ENCODE measurements at places on chromosomes 4 and X.

DNA sequence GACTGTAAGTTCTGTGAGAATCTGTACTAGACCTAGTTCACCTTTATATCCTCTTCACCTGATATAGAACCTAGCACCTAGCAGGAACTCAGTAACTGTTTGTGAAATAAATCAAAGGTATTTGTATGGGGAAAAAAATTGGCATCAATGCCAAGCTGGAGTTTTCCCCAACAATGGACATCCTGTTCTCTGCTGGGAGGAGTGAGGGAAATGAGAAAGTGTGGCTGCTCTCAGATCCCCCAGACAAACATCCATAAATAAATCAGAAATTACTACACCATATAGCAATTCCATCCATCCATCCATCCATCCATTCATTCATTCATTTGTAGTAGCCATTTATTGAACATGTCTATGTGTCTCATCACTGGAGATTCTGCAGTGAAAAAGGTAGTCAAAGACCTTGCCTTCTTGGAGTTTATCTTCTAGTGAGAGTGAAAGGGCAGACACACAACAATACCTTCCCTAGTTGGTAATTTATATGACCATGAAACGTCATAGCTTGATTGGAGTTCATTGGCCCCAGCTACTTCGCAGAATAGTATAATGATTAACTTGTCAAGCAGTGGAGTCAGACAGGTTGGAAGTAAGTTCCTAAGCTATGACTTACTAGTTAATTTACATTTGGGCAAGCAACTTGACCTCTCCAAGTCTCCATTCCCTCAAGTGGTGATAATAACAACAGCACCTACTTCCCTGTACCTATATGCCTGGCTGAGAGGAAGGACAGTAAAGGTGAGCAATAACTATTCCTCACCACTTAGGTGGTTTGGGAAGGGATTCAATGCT, 98.7 kb upstream of the KIT start:
- no peak for DNase-seq

DNA sequence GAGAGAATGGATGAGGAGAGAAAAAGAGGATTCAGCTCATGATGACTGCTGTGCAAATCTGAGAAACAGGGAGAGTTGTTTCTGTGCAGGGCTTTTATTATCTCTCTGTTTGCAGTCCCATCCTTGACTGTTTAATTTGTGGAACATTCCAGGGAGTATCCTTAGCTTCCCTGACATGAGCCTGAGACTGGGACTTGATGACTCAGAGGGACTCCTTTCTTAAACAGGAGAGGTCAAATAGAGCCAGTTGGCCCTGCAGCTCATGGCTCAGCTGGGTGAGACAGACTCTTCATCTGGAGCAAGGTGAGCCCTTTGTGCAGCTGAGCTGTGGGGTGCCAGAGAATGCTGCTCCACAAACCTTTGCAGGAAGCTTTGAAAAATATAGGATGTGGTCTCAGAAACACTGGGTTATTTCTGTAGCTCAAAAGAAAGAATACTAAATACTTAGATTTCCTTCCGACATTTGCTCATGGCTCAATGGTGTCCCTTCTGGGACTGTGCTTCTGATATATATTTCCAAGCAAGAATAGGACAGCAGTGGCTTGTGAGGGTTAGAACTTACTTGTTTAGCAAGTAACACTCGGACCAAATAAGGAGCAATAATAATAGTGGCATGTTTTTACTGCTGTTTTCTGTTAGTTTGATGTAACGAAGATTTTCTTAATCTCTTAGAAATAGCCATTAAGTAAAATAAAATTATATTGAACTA, 14.5 kb downstream of the ARHGAP24 start:
- no peak for DNase-seq

DNA sequence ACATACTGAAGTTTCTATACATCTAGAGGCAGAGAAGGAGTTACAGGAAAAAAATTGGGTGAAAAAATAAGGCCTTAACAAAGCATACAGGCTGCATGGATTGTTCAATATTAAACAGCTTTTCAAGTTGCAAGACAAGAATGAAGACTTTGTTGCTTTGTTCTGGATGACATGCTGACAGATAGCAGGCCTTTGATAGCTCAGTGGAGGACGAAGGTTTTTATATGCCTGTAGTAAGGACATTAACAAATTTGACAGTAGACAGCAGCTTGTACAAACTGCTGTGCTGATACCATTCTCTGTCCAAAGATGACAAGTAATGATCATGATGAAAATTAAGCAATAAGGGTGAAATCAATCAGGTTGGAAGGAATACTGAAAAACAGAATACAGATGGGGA, 309.9 kb downstream of the NKX6-1 start:
- DNase-seq = no peak

DNA sequence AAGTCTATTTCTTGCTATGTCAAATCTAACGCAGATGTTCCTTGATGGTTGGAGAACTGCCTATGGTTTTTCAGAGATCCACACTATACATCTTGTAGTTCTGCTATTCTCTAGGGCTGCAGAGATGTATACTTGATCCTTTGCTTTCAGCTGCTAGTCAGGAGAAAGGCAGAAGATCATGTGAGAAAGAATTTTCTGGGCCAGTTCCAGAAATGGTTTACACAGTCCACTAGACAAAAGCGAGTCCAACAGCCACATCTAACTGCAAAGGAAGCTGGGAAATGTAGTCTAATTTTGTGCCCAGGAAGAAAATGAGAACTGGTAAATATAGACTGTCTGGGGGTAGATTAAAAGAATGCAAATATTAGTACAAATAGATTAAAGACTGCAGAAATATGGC, 394.3 kb upstream of the SLIT2 start:
- no peak for DNase-seq

GRCh38 chr4:4791299-4792111, 68.0 kb upstream of the MSX1 start:
- DNase-seq = peak; percentile 44

DNA sequence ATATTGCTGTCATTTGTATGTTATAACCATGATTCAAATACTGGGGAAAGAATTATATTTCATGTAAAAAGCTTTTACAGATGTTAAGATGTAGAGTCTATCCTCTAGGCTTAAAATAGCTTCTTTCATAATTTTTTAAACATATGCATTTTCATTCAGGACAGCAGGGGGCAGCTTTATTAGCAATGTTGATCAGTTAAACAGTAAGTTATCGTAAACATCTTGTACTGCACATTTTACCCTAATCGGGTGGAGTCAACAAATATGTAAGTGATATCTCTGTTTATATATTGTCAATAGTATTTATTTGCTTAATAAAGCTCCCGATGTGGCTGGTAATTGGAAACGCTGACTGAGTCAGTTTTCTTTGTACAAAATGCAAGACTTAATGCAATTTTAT, 142.5 kb upstream of the MED14 start:
- DNase-seq = no peak

DNA sequence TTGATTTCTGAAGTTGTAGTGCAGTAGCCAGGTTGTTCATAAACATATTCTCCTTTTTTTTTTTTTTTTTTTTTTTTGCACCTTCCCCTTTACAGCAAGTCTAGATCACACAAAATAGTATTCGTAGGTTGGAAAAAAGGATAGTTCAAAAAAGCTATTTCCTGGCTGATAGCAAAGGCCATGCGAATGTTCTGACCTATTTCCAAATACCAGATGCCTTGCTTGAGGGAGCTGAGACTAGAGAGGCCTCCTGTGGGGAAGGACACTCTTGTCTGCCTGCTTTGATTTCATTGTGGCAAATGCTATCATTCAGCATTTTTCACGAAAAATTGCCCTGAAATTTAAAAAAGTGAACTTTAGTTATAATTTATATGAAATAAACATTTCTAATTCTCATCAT, 111.4 kb downstream of the MAD2L1 start:
- no peak for DNase-seq

DNA sequence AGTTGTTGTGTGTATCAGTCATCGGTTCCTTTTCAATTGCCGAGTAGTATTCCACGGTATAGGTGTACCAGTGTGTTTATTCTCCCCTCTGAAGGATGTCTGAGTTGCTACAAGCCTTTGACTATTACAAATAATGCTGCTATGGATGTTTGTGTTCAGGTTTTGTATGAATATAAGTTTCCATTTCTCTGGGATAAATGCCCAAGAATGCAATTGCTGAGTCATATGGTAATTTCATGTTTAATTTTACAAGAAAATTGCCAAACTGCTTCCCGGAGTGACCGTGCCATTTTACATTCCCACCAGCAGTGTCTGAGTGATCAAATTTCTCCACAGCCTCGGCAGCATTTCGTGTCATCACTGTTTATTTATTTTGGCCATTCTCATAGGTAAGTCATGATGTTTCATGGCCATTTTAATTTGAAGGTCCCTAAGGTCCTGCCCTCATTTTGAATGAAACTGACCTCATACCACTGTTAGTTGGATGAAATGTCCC, 73.9 kb downstream of the IRF2 start:
- no peak for DNase-seq

DNA sequence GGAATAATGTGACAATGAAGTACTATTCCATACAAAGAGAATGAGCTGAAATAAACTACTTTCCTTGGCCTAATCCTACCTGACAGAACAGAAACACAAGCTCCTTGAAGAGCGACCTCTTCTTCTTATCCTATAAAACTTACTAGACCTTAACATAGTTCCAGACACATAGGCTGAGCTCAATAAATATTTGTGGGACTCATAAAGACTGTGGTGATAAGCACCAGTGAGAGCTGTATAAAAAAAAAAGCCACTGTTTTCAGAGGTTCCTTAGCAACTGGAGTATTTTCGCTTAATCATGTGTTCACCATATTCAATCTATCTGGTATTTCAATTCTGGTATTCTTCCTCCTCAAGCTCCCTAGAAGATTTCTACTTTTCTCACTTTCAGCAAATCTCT, 1129.6 kb downstream of the STPG2 start:
- DNase-seq = no peak

GRCh38 chrX:21949689-21950088, 9.2 kb downstream of the SMS start:
- DNase-seq = no peak

DNA sequence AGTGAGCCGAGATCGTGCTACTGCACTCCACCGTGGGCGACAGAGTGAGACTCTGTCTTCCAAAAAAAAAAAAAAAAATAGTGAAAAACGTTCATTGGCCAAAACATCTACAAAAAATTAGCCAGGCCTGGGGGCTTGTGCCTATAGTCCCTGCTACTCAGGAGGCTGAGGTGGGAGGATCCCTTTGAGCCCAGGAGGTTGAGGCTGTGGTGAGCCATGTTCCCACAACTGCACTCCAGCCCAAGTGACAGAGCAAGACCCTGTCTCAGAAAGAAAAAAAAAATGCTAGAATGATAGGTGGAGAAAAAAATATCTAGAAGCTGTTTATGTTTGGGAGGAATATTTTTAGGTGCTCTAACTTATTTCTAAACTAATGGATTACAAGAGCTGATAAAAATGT, 14.9 kb downstream of the SPRY1 start:
- DNase-seq = no peak

DNA sequence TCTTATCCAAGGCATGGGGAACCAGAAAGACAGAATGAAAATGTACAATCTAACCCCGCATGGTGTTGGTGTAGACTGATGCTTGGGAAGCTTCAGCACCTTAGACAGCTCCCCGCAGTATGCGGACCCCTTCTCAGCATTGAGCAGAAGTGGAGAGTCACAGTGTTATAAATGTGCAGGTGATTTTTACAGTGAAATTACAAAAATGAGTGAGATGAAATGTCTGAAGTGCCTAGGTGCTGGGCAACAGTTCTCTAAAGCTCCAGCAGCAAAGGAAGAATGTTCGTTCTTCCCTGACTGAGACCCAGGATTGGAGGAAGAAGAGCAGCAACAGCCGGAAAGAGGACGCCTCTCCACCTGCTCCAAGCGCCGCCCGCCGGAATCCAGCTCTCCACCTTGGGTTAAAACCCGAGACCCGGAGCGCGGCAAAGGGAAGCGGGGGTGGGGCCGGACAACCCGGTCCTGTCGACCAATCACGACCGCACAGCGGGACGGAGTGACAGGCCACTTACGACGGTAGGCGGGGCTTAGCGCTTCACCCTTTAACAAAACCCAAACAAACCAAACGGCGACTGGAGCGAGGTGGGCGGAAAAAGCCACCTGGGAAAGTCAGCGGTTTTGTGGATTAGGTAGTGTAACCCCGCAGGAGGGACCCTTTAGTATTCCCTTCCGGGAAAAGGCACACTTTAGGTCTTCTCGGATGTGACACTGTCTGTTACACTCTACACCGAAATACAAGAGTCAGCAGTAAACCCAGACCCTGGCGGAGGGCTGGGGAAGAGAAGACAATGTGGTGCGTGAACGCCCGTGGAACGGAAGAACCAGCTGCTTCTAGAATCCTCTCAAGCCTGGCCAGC, at the start of gene GLRA3:
Gene GLRA3 (minus strand): TSS at position 403 of the 857 bp plus-strand sequence. CDS start 436 bp downstream, outside the sequence.
- DNase-seq = peak; percentile 91

- peak; percentile 74 for DNase-seq
Measured at GRCh38 chr4:153257151-153257620, 52.9 kb downstream of the TRIM2 start.

DNA sequence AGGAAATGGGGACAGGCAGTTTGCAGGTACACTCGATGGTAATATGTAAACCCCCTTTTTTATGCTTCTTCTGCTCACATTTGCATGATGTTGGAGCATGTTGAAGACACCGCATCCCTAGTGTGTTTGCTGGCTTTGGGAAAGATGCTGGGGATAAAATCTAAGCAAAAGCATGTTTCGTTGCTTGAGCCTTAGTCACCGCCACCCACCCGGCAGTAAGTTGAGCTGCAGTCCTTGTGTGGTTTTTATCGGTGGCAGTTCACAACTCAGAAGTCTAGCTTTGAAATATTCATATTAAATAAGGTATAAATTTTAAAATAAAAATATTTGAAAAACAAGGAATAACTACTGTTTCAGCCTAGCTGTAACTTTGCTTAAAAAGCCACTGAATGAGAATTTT, 21.7 kb upstream of the MND1 start:
- DNase-seq = no peak

DNA sequence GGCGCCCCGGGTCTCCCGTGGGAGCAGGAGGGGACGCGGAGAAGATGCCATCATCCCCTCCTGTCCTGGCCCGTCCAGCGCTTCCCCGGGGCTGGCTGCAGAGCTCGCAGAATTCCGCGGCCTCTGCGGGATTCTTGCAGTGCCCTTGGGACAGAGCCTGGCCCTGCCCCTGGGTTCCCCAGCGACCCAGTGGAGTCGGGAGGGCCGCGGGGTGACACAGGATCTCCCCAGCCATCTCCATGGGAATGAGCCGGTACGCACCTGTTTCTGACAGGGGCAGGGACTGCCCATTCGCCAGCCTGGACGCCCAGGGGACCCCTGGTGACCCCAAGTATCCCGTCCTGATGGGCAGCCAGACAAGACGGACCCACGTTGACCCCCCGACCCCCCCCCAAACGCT, 482 bp downstream of the FAM9C start:
- DNase-seq = no peak

Data from BE2C (cell line).